ENCODE measurements at places on chromosomes 1 and 21.
A peak's percentile ranks its signal among the peaks of the same experiment; 100 is the strongest.

- DNase-seq = no peak
Measured at GRCh38 chr1:111474521-111474920, 737 bp downstream of the C1orf162 start.

- DNase-seq = no peak
Measured at GRCh38 chr1:2229037-2229864, 1.1 kb downstream of the SKI start.

DNA sequence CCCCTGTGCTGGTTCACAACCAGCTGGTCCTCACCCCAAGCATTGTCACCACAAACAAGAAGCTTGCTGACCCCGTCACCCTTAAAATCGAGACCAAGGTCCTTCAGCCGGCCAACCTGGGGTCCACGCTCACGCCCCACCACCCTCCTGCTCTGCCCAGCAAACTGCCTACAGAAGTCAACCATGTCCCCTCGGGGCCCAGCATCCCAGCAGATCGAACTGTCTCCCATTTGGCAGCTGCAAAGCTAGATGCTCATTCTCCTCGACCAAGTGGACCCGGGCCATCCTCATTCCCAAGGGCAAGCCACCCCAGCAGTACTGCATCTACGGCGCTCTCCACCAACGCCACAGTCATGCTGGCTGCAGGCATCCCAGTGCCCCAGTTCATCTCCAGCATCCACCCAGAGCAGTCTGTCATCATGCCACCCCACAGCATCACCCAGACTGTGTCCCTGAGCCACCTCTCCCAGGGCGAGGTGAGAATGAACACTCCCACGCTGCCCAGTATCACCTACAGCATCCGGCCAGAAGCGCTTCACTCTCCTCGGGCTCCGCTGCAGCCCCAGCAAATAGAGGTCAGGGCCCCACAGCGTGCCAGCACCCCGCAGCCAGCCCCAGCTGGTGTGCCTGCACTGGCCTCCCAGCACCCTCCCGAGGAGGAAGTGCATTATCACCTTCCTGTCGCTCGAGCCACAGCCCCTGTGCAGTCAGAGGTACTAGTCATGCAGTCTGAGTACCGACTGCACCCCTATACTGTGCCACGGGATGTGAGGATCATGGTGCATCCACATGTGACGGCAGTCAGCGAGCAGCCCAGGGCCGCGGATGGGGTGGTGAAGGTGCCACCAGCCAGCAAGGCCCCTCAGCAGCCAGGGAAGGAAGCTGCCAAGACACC is 40.6 kb downstream of the ZBTB17 start:
- DNase-seq = no peak

DNA sequence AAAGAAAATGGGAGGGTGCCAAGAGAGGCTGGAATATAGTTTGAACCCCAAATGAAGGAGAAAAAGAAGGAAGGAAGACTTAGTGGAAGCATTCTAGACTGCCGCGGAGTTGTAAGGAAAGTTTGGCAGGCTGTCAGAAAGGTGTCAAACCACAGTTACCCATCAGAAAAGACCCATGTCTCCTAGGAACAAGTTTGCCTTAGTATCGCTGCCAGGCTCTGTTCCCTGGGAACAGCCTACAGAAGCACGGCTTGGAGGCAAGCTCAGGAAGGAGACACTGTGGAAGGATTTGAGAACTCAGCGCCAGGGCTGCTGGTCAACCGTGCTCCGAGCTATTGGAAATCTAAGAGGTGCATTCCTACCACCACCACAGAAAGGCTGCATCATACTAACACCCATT is 197.4 kb downstream of the RRAGC start:
- no peak for DNase-seq

DNA sequence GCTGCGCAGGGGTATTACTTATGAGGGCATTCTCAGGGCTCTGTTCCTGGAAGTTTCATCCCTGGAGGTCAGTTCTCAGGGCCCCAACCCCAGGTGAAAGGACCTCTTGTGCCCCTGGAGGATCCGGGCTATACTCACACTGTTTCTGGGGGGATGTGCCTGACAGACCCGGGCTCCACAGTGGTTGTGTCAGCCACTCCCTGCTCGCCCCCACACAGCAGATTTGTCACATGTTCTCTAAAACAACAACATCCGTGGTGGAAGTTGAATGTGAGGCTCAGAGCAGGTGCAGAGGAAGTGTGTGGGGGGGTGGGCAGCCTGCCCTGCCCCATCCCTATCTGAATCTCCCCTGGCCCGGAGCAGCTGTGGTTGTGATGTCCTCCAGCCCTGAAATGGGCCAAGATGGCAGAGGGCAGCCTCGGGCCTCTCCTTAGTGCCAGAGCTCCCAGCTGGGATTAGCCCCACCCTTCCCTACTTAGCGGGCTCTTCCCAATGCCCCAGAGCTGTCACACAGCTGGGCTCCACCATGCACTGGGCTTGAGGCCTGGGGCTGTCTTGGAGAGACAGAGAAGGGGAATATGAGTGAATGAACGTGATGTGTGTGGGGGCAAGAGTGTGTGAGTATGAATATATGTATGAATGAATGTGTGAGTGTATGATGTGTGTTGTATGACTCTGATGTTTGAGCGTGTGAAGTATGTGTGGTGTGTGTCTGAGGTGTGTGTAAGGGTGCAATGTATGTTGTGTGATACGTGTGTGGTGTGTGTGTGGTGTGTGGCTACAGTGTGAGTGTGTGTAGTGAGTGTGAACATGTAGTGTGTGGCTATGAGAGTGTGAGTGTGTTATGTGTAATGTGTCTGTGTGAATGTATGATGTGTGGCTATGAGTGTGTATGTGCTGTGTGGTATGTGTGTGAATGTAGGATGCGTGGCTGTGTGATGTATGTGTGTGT is 1.5 kb upstream of the FCMR start:
- DNase-seq = peak; percentile 41

- no peak for DNase-seq
Measured at GRCh38 chr1:146035048-146035423, 13.5 kb upstream of the HJV start.

DNA sequence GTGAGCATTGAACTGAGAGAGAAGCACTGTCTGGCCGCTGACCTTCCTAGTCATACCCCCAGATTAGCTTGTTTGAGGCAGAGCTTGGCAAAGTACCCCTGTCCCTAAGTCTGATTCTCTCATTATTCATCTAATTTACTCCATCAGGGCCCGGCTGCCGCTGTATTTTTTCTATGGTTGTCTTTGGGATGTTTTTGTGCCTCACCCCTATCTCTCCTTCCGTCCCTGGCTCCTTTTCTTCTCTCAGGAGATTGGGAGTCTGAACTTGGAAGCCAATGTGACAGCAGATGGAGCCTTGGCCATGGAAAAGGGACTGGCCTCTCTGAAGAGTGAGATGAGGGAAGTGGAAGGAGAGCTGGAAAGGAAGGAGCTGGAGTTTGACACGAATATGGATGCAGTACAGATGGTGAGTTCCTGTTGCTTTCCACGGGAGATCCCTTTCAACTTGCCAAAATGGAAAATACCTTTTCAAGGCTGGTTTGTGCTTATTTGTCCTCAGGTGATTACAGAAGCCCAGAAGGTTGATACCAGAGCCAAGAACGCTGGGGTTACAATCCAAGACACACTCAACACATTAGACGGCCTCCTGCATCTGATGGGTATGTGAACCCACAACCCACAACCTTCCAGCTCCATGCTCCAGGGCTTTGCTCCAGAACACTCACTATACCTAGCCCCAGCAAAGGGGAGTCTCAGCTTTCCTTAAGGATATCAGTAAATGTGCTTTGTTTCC is 53.9 kb downstream of the LAMC2 start:
- DNase-seq = no peak

GRCh38 chr1:8477983-8478362 is 160.1 kb downstream of the SLC45A1 start:
- DNase-seq = no peak

DNA sequence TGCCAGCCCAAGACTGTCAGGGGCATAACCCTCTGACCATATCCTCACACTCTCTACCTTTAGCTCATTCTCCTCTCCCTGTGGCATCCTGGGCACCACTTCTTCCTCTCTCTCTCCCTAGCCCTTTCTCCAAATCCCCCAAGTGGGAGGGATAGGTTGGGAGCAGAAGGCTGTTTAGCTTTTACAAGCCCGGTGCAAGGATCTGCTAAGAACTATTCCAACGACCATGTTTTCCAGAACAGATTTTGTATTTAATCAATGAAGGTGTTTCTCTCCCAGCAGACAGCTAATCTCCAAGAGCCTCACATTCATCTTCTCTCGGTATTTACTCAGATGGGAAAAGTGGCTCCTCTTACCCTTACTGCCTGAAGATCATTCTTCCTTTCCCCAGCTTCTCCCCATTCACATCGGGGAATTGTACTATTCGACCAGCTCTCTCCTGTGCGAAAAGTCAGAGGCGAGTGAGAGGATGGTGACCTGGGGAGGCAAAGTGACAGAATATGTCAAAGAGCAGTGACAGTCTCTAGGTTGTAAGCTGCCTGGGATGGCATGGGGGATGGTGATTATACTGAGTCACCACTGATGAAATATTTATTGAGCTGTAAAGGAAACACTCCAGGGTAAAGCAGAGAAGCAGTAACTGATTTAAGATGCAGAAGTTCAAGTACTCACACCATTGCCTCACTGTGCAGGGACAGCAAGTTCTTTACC is 47.0 kb upstream of the RBM15 start:
- DNase-seq = no peak

GRCh38 chr21:43783098-43783700 is 6.2 kb upstream of the RRP1 start:
- no peak for DNase-seq

GRCh38 chr21:38956007-38956406 is 150.3 kb downstream of the ETS2 start:
- DNase-seq = no peak
